Hippocampal formation (tissue), 2 donors: ENCODE measurements at places on chromosomes 3 and 15.

- no peak for DNase-seq
Measured at GRCh38 chr3:115102046-115102445, 45.0 kb downstream of the ZBTB20 start.

- DNase-seq, result peak; percentile 41
Measured at GRCh38 chr3:74267588-74268184, 346.8 kb downstream of the CNTN3 start.

GRCh38 chr15:36856339-36856973 is 243.9 kb downstream of the MEIS2 start:
- no peak for DNase-seq

GRCh38 chr15:85063522-85064079 is 81.9 kb downstream of the PDE8A start:
- DNase-seq, result no peak

DNA sequence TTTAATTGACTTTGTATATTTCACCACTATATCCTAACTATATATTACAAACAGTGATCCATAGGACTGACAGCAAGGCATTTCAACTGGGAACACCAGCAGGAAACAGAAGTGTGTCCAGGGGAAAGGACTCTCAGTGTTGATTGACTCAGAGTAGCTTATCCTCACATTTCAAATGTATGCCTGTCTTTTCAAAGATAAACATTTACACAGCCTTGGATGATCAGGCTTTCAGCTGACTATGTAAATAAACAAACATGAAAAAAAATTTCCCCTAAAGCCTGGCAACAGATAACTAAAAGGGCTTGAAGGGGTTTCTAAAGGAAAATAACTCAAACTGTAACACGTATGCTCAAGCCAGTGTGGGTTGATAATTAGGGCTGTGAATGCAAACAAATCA is 321.8 kb downstream of the TBC1D5 start:
- no peak for DNase-seq

DNA sequence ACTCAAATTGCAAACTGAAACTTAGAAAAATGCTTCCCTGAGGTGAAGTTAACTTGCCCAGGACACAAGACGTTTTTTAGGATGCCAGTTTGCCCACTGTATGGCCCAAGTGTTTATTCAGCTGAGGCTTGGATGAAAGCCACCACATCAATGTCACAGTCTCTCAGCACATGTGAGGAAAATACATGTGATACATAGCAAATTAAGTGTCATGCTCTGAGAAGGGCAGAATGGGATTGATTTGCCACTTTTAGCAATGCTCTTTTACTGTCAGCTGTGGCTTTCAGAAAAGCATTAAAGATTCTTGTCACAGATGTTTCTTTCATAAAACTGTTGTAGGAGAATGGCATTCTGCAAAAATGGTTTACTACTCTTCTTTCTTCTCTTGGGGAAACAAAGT is 165.5 kb downstream of the ZIC1 start:
- DNase-seq, result no peak
